ENCODE measurements at places on chromosomes 4 and X. TPM values are rescaled to one million over a fixed set of nuclear protein-coding genes. Genes with fewer than 3 reads are reported as not detected.

- DNase-seq, result no peak
These were observed 144.3 kb upstream of the CPEB2 start for GRCh38 chr4:14857981-14858380.

MXRA5 gene
- not detected for total RNA-seq

- DNase-seq, result no peak
These were observed 9.6 kb upstream of the GRSF1 start for GRCh38 chr4:70849291-70849690.

SPANXD gene
- not detected for total RNA-seq

VCX2 gene
- not detected for total RNA-seq

KLHL4 gene
- 0.11 TPM for total RNA-seq

TLR10 gene
- total RNA-seq, result 0.26 TPM

DDIT4L gene
- not detected for total RNA-seq

DNA sequence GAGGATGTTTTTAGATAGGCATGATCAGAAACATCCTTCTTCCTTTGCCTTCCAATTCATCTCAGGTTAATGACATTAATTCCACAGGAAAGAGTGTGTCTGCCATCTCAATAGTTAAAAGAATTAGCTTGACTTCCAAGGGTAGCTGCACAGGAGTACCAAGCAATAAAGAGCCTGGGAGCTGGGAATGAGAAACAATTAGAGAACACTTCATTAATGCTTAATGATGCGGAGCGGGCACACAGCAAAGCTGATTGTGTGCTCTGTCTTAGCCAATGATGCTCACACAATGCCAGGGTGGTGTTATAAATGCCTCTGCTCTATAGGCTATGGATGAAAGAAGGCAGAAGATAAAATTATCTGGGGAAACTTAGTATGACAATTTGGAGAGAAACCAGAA is 1052.5 kb upstream of the LCORL start:
- DNase-seq, result no peak

- no peak for DNase-seq
These were observed 812.1 kb upstream of the INTU start for GRCh38 chr4:126820631-126821030.

DNA sequence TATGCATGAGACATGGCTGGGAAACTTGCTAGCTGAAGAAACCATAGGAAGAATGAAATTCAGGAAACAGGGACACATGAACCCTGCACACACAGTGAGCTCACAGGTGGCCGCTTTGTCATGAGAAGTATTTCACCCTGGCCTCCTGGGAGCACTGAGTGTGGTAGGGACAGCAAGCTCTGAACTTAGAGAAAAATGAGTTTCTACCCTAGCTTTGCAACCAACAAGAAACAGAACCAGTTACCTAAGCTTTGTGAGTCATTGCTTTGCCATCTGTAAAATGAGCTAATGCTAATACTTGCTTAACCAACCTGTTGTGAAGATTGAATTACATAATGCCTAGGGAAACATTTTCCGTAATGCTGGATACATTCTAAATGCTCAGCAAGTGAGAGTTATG is 206.6 kb upstream of the HS3ST1 start:
- no peak for DNase-seq

DNA sequence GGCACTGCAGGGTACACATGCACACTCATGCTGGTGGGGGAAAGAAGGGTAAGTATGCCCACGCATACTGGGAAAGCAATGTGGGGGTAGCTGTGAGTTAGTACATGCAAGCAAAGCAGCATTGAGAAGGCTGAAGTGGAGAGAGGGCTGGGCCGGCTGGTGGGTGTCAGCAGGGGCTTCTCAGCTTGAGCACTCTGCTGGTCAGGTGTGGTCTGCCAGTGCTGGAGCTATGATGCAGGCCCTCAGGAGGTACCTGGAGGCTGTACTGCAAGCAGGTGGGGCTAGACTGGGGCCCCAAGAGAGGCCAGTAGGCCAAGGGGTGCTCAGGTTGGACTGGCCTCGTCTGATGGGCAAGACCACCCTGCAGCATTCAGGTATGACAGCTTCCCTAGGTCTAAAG is 61.9 kb upstream of the SERPINA7 start:
- no peak for DNase-seq

C4orf50 gene
- total RNA-seq, result 0.19 TPM

Data from activated naive CD8-positive, alpha-beta T cell treated with anti-CD3 and anti-CD28 coated beads, Interleukin-2, amount 10 ng/mL, durations not matched to agents 7 days and 5 days (primary cell).